Activated T-cell treated with anti-CD3 and anti-CD28 coated beads, Interleukin-2, amount 50 U/mL, for 1 hour (primary cell): ENCODE measurements at places on chromosomes 13 and 19.
A peak's percentile ranks its signal among the peaks of the same experiment; 100 is the strongest.

- peak; percentile 79 for DNase-seq
These were observed at the start of gene LMTK3 for GRCh38 chr19:48511800-48512503. Gene LMTK3, minus strand, starts transcription at chr19:48511835. Its CDS starts 259 bp downstream, at chr19:48511576.

DNA sequence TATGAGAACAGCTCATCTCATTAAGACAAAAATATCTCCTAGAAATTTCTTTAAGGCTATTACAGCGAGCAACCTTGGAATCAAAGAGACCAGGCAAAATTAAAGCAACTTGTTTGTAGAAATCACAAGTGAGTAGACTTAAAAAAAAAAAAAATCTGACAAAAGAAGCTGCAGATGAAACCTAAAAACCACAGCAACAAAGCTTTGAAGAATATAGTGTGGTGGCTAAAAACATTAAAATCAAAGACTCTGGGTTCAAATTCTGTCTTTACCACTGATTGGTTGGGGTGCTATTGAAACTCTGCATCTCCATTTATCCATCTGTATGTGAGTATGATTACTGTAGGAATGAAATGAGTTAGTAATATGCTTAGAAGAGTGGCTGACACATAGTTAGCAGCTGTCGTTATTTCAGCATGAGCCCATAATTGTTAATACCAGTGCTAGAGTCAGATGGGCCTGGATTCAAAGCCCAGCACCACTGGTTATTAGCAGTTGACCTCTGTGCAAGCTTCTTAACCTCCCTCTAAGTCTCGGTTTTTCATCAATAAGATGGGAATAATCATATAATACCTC is 157.6 kb downstream of the FOXO1 start:
- DNase-seq = no peak

DNA sequence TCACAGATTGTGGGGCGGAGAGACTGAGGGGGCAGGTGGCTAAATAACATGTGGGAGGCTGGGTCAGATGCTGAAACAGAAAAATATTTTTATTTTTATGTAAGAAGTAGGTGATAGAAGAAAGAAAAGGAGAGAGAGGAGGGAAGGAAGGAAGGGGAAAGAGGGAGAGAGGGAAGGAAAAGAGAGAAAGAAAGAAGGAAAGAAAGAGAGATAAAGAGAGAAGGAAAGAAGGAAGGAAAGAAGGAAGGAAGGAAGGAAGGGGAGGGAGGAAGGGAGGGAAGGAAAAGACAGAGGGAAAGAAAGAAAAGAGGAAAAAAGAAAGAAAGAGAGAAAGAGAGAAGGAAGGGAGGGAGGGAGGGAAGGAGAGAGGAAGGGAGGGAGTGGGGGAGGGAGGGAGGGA is 224.9 kb downstream of the UQCRFS1 start:
- DNase-seq = no peak

GRCh38 chr13:107650081-107650701 is 565.1 kb downstream of the LIG4 start:
- DNase-seq = peak; percentile 15

- peak; percentile 68 for DNase-seq
These were observed 2.5 kb downstream of the LDLR start for GRCh38 chr19:11091703-11092153.

DNA sequence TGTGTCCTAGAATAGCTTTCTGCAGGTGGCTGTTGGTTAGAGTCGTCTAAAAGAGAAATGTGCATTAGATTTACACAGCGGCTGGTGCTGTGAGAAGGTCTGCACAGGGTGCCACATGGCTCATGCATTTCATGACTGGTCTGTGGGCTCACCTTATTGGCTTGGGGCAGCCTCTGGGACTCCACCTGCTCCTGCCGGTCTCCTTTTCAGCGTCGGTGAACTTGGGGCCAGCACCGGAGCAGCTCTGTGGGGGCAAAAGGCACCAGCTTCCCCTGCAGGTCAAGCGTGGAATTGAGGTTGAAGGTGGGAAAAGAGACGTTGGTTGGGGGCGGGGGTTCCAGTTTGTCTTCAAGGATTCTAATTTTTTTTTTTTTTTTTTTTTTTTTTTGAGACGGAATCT is 3.1 kb upstream of the PNMA8C start:
- no peak for DNase-seq

DNA sequence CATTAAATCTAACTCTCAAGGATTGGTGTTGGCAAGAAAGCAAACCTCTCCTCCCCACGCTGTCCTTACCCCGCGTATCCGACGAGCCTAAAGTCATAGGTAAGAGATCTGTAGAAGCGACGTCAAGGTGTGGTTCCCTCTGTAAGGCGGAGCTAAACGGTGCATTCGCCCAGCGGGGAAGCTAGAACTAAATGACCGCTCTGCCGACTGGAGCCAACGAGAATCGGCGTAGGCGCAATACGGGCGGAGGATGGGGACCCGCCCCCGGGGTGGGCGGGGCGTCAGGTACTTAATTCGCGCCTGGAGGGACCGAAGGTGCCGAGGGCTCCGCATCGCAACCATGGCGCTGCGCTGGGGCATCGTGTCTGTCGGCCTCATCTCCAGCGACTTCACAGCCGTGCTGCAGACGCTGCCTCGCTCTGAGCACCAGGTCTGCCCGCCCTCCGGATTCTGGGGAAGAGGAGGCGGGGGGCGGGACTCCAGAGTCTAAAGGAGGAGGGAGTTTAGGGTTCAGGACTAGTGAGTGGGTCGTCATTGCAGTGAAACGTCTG is at the start of gene DHDH:
DHDH (plus strand) TSS at position 318 of the 551 bp plus-strand sequence; CDS start at position 341, 23 bp downstream.
- peak; percentile 90 for DNase-seq

- no peak for DNase-seq
These were observed 379.2 kb upstream of the MIR17HG start for GRCh38 chr13:90968166-90968904.
